Germinal center (tissue), 1 donor: ENCODE measurements at places on chromosomes 4 and X.

DNA sequence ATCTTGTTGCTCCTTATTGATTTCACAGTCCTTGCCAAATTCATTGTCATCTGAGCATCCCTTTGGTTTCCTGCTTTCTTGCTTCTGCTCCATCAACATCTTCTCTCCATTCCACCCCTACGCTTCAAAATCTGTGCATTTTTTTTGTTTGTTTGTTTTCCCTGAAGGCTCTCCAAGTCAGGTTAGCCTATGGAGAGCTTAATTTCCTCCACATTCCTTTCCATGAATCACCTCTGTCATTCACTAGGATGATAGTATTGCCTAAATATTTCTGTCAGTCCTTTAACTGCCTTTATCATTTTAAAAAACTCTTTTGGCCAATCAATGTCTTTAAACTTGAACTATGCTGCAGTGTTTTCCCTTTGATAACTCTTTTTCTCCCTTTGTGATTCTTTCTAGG is 67.7 kb downstream of the PPARGC1A start:
- DNase-seq: no peak

DNA sequence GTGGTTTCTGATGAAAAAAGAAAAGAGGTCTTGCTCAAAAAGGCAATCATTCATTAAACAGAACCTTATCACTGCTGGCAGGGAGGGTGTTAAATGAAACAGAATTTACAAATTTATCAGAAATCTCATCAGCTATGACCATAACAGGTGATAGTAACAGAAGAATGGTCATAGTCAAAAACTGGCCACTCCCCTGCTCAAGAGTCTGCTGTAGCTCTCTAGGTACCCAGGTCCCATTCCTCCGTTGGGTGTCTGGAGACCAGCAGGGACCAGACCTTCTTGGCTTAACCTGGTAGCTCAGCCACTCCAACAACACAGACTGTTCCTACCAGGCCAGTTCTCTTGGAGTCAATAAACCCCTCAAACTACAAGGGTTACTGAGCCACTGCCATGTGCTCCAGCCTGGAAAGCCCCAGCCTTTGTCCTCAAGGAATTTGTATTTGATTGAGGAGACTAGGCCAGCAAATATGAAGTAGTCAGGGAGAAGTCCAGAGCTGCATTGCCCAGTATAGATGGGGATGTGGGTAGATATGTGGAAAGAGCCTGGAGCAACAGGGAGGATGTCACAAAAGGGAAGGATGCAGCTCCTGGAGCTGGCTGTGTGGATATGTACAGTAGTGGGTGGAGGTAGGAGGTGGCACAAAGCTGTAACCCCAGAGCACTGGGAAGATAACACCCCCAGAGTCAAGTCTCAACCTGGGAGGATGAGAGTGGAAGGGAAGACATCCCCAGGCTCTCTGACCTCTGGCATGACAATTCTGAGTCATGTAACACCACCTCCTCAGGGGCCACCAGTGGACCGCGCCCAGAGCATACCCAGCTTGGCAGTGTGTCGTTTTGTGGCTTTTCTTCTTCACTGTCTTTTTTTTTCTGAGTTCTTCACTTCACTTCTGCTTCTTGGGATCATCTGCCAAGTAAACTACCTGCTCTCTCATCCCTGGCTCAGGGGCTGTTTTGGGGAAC is 21.9 kb downstream of the RASL11B start:
- no peak for DNase-seq

DNA sequence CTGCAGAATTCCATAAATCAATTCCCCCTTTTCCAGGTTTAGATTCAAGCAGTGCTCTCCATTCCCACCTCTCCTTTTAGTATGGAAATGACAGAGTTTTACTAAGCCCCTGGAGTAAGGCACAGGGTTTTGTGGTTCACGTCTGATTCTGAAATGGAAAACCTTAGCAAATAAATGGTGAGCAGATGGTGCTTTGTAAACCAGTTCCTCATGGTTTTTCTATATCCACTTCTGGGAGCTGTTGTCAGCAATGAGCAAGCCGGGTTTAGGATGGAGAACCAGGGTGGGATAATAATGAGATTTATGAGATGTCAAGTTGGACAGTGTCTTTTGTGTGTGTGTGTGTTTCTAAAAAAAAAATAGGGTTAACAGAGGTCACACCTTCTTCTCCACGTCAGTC is 113.8 kb upstream of the RBPJ start:
- DNase-seq: no peak

GRCh38 chr4:8700531-8700930 is 108.0 kb downstream of the CPZ start:
- no peak for DNase-seq

DNA sequence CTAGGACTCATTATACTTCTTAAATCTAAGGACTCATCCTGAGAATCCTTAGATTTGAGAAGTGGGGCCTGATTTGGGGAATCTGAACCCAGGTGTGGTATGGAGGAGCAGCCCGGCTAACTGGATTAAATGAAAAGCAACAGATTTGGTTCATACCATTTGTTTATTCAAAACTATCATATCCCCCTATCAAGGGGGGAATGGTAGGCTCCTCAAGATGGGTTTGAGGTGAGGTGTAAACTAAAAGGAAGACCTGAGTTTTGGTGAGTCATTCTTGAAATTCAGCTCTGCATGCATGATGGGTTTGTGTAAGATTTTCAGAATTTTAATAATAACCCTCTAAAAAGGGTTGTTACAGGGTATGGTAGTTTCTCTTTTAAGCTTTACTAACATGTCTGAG is 53.4 kb downstream of the CASP6 start:
- DNase-seq: no peak

DNA sequence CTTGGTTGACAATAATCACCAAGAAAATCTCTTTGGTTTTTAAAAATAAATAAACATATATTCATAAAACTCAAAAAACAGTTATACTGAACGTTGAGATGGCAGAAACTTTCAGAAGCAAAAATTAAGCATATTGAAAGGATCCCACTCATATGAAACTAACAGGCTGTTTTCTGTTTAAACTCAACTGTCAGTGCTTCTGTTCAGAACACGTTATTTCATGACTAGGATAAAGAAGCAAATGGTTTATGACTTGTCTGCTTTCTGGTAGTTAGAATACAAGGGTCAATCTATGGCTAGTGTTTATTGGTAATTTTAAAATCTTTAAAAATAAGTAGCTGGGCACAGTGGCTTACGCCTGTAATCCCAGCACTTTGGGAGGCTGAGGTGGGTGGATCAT is 4.1 kb downstream of the GPR82 start:
- DNase-seq: no peak

GRCh38 chr4:168699224-168699878 is 202.5 kb downstream of the PALLD start:
- no peak for DNase-seq

DNA sequence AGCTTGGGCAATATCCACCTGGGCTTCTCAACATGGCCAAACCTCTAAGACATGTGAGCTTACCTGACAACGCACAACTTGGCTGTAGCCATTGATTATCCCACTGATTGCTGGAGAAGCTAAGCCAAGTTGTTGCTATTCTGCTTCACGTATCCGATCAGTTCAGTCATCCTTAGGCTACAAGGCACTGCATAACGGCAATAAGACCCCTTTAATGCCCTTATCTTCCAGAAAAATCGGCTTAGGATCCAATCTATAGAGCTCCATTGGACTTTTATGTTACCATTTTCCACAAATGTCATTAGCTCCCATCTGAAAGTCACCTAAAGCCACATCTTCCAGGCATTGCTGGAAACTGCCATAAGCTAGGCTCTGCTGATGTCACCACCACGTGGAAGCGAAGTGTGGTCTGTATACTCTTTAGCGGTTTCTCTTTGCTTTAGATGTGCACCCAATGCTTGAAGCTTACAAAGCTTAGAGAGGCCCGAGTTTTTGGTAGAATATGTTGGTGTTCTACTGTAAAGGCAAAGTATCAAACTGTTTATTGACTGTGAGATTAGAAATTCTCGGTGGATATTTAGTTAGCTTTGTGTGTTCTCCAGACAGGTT is 163.1 kb downstream of the CPE start:
- DNase-seq: no peak

- DNase-seq: no peak
Measured at GRCh38 chr4:184019076-184019475, 114.0 kb downstream of the STOX2 start.

GRCh38 chr4:136741468-136741867 is 790.8 kb downstream of the PCDH18 start:
- no peak for DNase-seq

GRCh38 chr4:28675582-28675981 is 1814.9 kb downstream of the STIM2 start:
- no peak for DNase-seq

- DNase-seq: peak; percentile 57
Measured at GRCh38 chr4:128286474-128287058, 1.0 kb downstream of the PGRMC2 start.
